ENCODE measurements at places on chromosomes 6 and 20. TPM values are rescaled to one million over a fixed set of nuclear protein-coding genes. Genes with fewer than 3 reads are reported as not detected.

Gene RCAN2
- total RNA-seq, result not detected

Gene SLC35F1
- not detected for total RNA-seq

Gene SSTR4
- total RNA-seq, result not detected

Gene PRRC2A
- 67.0 TPM for total RNA-seq

Gene MOCS3
- 3.8 TPM for total RNA-seq

Gene TAGAP
- total RNA-seq, result 320 TPM

Gene LAMP5
- total RNA-seq, result 0.84 TPM

Measured in mononuclear cell (primary cell).